ENCODE measurements at places on chromosomes 2 and 18.

DNA sequence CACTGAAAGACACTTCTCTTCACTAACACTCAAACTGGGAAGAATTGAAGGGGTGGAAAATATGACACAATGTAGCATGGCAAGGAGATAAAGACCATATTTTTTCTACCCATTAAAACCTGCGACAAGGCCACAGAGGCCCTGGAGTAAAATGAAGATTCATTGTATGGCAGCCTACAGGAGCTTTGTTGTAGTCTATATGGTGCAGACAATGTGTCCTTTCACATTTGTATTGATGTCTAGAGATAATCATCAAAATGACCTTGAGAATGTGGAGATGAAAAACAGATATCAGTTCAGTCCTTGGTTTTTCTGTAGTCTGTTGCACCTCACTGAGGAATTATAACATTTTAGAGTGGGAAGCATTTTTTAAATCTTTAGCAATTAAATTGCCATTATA is 80.1 kb downstream of the CSRNP3 start:
- DNase-seq, result no peak

DNA sequence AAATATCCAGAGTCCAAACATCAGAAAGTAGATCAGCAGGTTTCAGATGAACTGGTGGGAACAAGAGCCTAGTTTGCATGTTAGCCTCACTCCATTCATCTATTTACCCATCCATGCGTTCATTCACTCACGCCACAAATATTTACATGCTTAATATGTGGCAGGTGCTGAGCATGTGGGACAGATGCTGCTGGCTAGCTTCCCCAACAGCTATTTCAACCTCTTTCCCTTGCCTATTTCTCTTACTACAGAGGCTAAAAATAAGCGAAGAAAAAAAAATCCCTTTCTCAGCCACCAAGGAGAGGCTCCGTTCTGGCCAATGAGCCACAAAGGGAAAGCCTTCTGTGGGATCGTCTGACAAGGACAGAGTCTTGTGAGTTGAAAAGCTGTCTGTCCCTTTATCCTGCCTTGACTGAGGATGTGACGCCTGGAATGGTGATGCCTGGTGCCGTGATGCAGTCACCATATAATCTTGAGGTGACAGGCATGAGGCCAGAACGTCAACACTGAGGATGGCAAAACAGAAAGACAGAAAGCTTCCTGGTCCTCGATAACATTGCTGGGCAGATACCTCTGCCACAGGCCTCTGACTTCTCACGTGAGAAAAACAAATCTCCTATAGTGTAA is 78.2 kb downstream of the KCTD1 start:
- no peak for DNase-seq

GRCh38 chr2:15506229-15506819 is 54.8 kb downstream of the NBAS start:
- no peak for DNase-seq

- DNase-seq, result no peak
These were observed 157.8 kb upstream of the DAPL1 start for GRCh38 chr2:158637357-158637756.

DNA sequence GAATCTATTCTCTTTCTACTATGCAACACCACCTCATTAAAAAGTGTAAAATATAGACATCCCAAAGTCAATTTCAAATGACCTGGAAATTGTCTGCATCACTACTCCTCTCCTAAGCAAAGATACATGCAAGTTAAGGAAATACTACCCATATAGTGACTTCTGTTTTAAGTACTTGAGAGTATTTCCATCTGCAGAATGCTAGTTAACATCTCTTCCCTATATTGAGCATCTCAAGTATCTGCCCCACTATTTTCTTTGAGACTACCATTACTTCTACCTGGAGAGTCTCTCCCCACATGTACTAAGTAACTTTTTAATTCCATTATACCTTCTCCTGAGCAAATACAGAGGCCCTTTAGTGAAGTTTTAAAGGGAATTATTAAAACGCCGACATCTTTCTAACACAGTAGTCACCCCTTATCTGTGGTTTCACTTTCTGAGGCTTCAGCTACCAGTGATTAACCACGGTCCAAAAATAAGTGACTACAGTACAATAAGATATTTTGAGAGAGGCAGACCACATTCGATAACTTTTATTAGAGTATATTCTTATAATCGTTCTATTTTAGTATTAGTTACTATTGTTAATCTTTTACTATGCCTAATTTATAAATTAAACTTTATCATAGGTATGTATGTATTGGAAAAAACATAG is 21.8 kb downstream of the CWC22 start:
- DNase-seq, result no peak
